ENCODE measurements at places on chromosomes 13 and 19. TPM values are rescaled to one million over a fixed set of nuclear protein-coding genes. Genes with fewer than 3 reads are reported as not detected.

DNA sequence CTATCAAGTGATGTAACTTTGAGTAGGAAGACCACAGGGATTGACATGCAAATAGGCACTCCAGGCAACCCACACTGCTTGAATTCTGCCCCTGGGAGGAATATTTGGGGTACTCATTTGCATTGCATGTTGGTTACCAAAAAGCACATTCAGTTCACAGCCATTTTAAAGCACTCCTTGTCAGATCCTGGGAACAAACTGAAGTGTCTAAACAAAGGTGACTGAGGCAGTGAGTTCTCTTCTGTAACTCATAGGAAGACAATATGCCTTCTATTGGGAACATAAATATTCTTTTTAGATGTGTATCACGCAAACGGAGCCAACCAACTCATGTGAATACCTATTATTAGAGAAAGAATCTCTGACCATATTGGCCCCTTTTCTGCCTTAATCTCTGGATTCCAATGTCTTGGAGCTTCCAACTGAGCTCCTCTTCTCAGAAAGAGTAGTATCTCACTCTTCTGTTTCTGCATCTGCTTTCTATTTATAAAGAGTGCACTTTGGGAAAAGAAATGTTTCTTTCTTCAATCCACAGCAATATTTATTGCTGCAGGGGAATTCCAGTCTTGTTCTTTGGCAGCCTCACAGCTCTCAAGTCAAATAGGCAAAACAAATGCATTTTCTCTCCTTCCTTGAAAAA lies 125.7 kb upstream of the NBEA start:
- no peaks in the 10 kb centered on the region for H3K27me3 ChIP-seq
- H3K27ac ChIP-seq: no peak overlapping the region
- H3K4me1 ChIP-seq: peaks cover 5% of the 10 kb centered on the region
- no peak overlapping the region for H3K4me3 ChIP-seq
- no peak for DNase-seq

GRCh38 chr19:6248844-6249243 lies 30.9 kb downstream of the MLLT1 start:
- peaks cover 5% of the 10 kb centered on the region for H3K4me1 ChIP-seq
- no peak for DNase-seq
- H3K36me3 ChIP-seq: no peaks in the 10 kb centered on the region
- H3K27me3 ChIP-seq: no peaks in the 10 kb centered on the region
- no peak overlapping the region for H3K27ac ChIP-seq

GRCh38 chr19:55690109-55690768 lies 15.2 kb downstream of the EPN1 start:
- no peaks in the 10 kb centered on the region for H3K27me3 ChIP-seq
- H3K4me1 ChIP-seq: peaks cover 27% of the 10 kb centered on the region
- no peaks in the 10 kb centered on the region for H3K36me3 ChIP-seq
- no peak overlapping the region for H3K27ac ChIP-seq
- H3K4me3 ChIP-seq: no peak overlapping the region

- peak overlapping the region; percentile 29 for H3K4me3 ChIP-seq
- no peaks in the 10 kb centered on the region for H3K27me3 ChIP-seq
- H3K27ac ChIP-seq: no peak overlapping the region
- no peaks in the 10 kb centered on the region for H3K4me1 ChIP-seq
- no peaks in the 10 kb centered on the region for H3K36me3 ChIP-seq
These were observed 6.9 kb downstream of the TBXA2R start for GRCh38 chr19:3599776-3600187.

GRCh38 chr19:15464394-15465385 lies at the start of gene RASAL3:
Gene RASAL3 (minus strand): TSS chr19:15464544. CDS start chr19:15464358, 186 bp downstream.
- no peak for DNase-seq
- H3K27me3 ChIP-seq: no peaks in the 10 kb centered on the region
- H3K4me1 ChIP-seq: no peaks in the 10 kb centered on the region
- no peaks in the 10 kb centered on the region for H3K36me3 ChIP-seq
- H3K4me3 ChIP-seq: no peak within 1 kb of the TSS
- no peak within 1 kb of the TSS for H3K27ac ChIP-seq

DNA sequence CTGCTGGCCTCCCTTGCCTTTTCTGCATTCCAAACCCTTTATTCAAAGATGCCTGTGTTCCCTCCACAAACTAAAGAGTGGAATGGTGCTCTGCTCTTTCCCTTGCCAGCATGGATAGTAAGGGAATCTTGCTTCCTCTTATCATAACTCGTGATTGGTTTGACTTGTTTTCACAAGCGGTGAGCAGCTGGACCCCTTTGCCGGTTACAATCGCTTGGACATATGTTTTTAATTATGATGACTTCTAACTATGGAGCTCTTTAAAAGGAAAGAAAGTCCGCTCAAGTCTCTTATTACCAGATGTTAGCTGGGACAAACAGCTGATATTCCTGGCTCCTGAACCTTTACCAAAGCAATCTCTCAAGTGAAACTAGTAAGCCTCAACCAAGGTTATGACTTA lies 1094.7 kb downstream of the UQCRFS1 start:
- no peak overlapping the region for H3K27ac ChIP-seq
- DNase-seq: no peak
- H3K4me3 ChIP-seq: no peak overlapping the region
- no peaks in the 10 kb centered on the region for H3K27me3 ChIP-seq

- DNase-seq: no peak
- no peak overlapping the region for H3K4me3 ChIP-seq
- no peaks in the 10 kb centered on the region for H3K4me1 ChIP-seq
- no peaks in the 10 kb centered on the region for H3K36me3 ChIP-seq
These were observed 291.6 kb upstream of the MAB21L1 start for GRCh38 chr13:35768073-35768472.

GRCh38 chr19:18046059-18046718 lies 38.2 kb downstream of the ARRDC2 start:
- H3K4me1 ChIP-seq: peaks cover 11% of the 10 kb centered on the region
- no peak overlapping the region for H3K27ac ChIP-seq
- no peak for DNase-seq

DNA sequence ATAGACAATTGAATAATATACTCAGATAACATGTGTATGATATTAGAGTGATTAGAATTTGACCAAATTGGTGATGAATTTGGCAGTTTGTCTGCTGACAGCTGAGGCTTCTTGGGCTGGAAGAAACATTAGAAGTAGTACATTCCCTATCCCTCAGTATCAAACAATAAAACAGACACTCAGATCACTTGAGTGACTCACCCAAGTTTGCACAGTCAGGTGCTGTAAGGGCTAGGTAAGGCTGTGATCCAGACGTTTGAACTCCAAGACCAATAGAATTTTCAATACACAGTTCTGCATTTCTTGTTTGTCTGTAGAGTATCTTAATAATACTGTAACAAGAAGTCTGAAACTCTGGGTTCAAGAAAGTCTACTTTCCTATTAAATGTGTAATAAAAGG lies 223.5 kb downstream of the POSTN start:
- H3K4me1 ChIP-seq: no peaks in the 10 kb centered on the region
- H3K27ac ChIP-seq: no peak overlapping the region
- H3K36me3 ChIP-seq: no peaks in the 10 kb centered on the region

Gene UGGT2
- total RNA-seq: 62.6 TPM
